ENCODE measurements at places on chromosomes 2 and 18.

DNA sequence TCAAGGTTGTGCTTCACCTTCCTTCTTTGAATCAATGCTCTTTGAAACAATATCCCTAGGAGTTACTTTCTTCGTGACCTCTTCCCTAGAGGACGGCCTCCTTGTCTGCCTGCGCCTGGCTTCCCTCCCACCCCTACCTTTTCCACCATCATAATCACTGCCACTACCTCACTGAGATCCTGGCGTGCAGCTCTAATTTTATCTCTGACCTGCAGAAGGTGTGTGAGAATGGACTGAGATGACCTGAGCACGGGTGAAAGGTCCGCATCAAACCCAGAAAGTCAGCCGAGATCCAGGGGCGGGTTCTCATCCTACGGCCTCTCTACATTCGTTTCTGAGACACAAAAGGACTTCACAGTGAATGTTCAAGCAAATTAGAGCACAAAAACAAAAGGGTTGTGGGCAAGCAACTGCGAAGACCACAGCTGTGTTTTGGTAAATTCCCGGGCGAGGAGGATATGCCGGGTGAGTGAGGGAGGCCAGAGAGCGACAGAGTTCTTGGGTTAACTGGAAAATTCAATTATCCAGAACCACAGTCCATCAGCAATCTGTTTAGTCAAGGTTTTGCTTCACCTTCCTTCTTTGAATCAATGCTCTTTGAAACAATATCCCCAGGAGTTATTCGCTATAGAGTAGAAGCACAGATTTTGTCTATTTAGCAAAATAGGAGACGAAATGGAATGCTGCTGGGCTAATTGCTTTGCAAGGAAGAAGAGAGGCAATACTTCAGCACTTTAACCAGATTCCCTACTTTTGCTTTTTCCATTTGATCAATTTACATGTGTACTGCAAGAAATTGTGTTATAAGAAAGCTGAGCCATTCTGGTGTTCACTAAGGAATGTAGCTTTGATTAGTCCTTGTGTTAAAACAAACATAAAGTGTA lies 212.6 kb downstream of the ACKR3 start:
- no peak for DNase-seq

- no peak for DNase-seq
These were observed 65.4 kb upstream of the HDAC4 start for GRCh38 chr2:239466061-239466754.

- no peak for DNase-seq
These were observed 31.0 kb upstream of the WIPF1 start for GRCh38 chr2:174628528-174629169.

- DNase-seq, result no peak
These were observed 591 bp downstream of the C2orf80 start for GRCh38 chr2:208189069-208189809.

GRCh38 chr2:79984476-79984875 lies 320.1 kb downstream of the LRRTM1 start:
- DNase-seq, result no peak

- DNase-seq, result no peak
These were observed 10.6 kb downstream of the SEC11C start for GRCh38 chr18:59150236-59150635.

- peak; percentile 26 for DNase-seq
These were observed 594.9 kb upstream of the CDH2 start for GRCh38 chr18:28771849-28772248.

GRCh38 chr2:61853086-61853846 lies 594 bp downstream of the FAM161A start:
- DNase-seq, result peak; percentile 28

- DNase-seq, result peak; percentile 3
These were observed 68.1 kb upstream of the DAPL1 start for GRCh38 chr2:158726911-158727592.

- DNase-seq, result peak; percentile 24
These were observed 466.3 kb upstream of the RAB12 start for GRCh38 chr18:8142932-8143331.

DNA sequence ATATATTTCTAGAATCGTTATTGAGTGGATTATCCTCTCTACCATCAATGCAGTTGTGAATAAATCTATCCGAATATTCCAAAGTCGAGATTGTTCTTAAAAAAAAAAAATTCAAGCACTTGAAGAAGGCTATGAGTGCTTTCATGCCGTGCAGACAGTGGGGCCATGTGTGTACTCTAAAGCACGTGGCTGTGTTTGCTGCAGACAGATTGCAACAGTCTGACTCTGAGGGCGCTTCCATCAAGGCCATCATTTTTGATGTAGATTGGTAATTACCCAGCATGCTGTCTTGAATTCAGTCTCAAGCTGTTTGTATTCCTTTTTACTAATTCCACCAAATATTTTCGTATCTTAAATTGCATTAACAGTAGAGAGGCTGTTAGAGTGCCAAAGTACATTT lies 325.9 kb upstream of the LINC00305 start:
- DNase-seq, result no peak

GRCh38 chr2:110994250-110994961 lies 126.3 kb upstream of the BCL2L11 start:
- DNase-seq, result no peak

DNA sequence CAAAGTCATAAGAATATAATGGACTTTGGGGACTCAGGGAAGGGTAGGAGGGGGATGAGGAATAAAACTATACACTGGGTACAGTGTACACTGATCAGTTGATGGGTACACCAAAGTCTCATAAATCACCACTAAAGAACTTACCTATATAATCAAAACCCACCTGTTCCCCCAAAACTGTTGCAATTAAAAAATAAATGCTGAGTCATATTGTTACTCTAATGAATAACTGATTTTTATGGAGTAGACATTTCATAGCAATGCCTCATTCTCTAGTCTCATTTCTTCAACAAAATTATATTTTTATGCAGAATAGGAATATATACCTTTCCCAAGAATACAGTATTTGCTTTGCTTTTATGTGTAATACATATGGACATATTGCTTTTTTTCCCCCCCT lies 181.2 kb downstream of the ST6GAL2 start:
- DNase-seq, result no peak

DNA sequence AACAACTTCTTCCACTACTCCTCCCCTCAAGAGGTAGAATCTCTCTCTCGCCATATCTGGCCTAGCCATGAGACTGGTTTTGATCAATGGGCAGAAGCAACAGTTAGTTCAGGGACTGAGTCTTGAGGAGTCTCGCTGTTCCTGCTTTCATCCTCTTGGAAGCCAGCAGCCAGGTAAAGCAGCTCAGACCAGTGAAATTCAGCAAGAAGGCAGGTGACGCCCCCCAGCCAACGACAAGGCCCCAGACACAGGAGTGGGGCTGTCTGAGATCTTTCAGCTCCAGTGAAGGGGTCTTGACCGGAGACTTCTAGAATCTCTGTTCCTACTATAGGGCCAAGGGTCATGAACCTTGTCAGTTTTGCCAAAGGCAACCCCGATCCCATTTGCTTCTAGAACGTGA lies 39.7 kb upstream of the ACAA2 start:
- DNase-seq, result no peak

DNA sequence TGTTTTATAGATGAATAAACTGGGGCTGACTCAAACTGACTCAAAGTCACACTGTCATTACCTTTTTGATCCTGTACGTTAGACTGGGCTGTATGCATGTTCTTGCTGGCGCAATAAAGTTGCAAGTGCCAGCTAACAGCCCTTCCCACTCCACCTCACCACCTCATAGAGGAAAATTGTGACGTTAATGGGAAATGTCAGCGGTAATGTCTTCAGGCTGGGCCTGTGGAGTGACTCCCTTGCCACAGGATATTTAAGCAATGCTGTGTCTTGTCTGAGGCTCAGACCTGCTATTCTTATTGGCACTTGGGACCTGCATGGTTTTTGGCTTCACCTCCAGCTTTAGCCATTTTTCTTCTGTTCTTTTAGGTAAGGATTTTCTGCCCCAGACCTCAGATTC lies 25.2 kb upstream of the CASP10 start:
- no peak for DNase-seq

DNA sequence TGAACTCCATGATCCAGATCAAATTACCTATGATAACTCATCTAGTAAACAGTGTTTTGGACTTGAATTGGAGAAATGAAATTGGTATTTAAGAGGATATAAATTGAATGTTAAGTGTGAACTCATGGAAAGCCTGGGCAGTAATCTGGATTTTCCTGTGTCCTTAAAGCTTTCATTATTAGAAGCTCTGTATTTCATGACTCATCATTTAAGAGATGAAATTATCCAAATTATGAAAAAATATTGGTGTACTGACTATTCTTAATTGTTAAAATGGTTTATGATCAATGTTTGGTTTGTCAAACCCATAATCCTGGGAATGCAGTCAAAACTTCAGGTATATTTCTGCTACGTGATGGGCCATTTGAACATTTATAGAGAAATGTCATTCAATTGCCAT lies 332.2 kb upstream of the ST6GAL2 start:
- no peak for DNase-seq

- no peak for DNase-seq
These were observed 118.2 kb downstream of the CTNNA2 start for GRCh38 chr2:79630972-79631557.

DNA sequence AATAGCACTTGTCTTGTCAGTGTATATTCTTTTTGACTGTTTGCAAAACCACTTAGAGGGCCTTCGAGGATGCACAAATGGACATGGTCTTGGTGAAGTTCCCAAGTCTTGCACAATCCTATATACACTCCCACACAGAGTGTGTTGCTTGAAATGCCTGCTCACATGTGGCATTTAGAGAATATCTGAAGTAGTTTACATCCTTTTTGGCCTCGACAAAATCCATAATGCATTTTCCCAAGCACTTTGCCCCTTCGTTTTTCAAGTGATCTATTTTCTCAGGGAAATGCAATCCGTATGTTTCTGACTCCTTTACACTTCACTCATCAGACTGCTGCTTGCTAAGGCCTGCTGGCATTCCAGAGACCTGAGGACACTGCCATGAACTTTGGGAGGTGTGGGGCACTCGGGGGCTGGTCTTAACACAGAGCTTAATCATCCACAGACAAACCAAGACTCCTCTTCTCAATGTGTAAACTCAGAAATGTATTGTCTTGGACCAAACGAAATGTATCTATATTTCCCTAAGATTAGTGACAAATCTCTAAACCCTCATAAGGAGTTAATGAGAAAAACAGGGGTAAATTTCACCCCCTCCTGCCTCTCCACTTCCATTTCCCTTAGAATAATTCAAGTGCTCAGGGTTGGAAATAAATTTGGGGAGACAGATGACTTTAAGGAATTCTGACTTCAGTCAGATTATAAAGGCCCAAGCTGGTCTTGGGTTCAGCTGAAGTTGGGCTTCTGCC lies 219.3 kb upstream of the APCDD1 start:
- peak; percentile 92 for DNase-seq

DNA sequence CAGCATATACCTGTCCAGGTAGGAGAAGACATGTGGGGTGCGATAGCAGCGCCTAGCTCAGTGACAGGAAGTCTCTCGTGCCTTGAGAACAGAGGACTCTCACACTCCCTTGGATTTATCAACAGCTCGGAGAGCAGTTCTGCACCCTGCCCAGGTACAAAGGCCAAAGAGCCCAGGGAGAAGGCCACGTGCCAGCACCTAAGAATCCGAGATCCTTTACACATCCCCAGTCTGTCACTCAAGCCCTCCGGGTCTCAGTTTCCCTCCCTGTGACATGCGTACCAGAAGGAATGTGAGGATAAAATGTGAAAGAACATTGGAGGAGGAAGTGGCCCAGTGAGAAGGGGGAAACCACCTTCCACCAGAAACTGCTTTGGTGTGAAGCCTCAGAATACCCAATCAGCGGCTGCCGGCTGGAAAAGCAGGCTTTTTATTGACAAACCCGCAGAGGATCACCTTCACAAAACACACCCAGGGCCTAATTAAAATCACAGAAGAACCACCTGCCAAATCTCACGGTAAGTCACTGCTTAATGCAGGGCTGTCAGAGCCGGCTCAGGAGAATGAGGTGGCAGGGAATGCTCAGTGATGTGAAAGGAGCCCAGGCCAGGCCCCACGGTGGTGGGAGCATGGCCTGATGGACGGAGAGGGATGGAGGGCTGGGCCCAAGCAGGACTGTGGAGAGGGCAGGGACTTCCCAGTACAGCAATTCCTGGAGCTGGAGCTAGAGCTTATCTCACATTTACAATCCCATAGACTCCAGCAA lies 66.3 kb downstream of the MYO5B start:
- DNase-seq, result no peak

DNA sequence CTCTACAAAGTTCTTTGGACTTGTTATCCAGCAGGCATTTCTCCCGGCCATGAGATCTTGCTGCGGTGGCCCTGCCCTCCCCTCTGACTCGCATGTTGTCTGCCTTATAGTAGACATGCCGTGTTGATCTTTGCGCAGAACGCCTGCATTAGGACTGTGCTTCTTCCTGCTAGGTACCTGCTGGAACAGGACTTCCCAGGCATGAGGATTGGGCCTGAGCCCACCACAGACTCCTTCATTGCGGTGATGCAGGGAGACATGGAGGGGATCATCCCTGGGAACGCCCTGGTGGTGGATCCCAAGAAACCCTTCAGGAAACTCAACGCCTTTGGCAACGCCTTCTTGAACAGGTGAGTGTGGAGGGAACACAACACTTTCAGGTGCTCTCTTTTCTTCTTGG lies 10.1 kb downstream of the EHD3 start:
- DNase-seq, result no peak

- no peak for DNase-seq
These were observed 95.3 kb upstream of the ASB18 start for GRCh38 chr2:236359426-236360045.

DNA sequence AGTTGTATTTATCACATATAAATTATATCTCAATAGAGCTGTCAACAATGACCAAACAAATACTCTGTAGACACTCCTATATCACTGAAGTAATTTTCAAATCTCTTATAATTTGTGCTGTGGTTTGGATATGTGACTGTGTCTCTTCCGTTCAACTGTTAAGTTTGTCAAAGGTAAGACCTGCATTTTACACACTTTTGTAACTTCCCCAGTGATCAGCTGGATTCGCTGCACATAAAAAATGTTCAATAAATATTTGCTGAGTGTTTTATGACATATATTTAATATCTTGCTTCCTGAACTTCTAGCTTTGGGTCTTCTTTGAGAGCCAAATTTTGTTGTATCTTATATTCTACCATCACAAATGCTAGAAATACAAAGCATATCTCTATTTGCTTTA lies 57.3 kb upstream of the ROCK1 start:
- no peak for DNase-seq

DNA sequence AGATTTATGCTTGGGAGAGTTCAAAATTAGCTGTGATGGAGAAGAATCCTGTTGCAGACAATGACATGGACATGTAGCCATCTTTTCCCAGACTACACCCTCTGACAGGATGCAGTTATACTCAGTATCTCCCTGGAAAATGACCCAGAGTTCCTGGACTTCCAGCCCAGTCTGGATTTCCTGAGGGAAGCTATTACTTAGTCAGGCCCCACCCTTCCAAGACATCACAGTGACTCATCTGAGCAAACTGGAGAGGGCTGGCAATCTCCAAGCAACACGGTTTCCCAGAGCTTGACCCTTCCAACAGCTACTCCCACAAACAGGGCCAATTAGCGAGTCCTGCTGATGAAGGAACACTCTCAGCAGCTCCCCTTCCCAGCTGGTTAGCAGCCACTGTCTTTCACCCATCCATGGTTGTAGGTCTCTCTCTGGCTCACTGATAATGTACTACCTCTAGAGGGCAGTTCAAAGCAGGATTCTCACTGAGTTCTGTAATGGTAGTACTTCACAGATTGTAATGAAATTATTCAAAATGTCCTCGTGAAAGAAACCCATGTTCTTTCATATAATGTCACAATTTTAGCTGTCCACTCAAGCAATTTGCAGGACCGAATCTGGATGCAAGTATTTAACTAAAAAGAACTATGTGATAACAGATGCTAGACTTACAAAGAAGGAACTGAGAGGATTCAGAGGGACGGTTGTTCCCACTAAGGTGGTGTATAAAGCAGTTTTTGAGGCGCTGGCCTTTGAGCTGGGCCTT lies 110.2 kb downstream of the MDH1 start:
- peak; percentile 94 for DNase-seq

Measured in fibroblast of villous mesenchyme (primary cell).